ENCODE measurements at places on chromosomes 4 and X.
A peak's percentile ranks its signal among the peaks of the same experiment; 100 is the strongest.

DNA sequence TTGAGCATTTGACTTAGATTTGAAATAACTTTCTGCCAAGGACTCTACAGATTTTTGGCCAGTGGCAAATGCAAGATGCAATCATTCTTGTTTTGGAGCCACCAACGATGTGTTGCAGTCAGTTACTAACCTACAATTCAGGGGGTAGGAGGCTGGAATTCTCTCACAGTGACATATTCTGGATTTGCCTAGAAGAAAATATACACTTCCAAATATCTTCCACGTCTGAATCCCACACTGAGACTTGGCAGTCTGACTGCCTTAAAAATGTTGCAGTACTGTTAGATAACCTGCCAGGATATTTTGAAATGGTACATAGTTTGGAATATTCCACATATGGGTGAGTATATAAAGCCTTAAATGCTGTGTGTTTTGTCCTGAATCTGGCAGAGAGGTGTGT lies 27.6 kb upstream of the AGTR2 start:
- DNase-seq, result no peak

DNA sequence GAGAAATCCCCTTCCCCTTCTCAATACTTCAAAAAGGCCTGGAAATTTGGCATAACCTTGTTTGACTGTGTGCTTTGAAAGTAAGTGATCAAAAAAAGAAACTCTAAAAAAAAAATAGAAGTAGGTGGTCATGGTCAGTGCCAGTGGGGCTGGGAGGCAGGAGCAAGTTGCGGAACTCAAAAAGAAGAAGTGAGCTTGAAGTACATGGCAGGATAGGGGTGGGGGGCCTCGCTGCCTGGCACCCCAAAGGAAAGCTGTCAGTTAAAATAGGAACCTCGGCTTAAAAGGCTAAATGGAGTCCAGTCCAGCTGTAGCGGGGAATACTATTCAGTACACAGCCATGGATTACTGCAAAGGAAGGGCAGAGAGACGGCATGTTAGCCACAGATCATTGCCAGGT lies 12.2 kb upstream of the NKRF start:
- DNase-seq, result no peak

- DNase-seq, result no peak
These were observed 201.1 kb downstream of the ARHGAP24 start for GRCh38 chr4:85676050-85676425.

- DNase-seq, result no peak
These were observed 158.8 kb downstream of the RBM46 start for GRCh38 chr4:154939851-154940250.

GRCh38 chr4:3771939-3772495 lies 5.8 kb downstream of the ADRA2C start:
- DNase-seq, result no peak

DNA sequence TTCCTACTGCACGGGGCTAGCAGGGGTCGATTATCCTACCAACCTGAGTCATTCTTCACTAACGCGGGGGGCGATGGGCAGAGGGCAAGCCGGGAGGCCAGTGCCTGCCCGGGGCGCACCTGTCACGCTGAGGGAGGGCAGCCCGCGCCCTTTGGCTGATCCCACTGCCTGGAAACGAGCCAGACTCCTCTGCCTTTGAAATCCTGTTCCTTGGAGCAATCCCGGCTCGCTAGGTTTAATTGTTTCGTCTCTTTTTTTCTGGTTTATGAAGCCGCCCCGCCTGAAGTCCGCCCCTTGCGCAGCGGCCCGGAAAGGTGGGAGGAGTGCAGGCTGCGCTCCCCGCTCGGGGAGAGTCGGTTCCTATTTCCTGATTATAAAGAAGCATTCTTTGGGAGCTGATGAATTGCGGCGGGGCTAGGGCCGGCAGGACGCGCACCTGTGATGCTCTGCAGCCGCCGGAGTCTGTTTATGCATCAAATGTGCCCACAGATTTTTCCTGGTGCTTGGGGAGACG lies 484.2 kb downstream of the BCOR start:
- no peak for DNase-seq

GRCh38 chrX:131792356-131792749 lies 230.7 kb upstream of the STK26 start:
- peak; percentile 73 for DNase-seq

- no peak for DNase-seq
These were observed 301.9 kb downstream of the TLL1 start for GRCh38 chr4:166174717-166175490.

DNA sequence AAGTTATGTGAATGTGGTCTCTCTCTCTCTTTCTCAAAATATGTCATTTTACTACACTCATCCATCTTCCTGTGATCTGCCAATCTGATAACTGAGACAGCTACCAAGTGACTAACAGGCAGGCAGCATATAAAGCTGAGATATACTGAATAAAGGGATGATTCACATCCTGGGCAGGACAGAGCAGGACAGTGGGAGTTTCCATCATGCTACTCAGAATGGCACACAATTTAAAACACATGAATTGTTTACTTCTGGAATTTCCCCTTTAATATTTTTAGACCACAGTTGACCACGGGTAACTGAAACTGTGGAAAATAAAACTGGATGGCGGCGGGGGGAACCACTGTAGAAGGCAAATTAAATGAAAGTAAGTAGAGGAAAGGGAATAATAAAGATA lies 58.6 kb upstream of the DCTD start:
- no peak for DNase-seq

DNA sequence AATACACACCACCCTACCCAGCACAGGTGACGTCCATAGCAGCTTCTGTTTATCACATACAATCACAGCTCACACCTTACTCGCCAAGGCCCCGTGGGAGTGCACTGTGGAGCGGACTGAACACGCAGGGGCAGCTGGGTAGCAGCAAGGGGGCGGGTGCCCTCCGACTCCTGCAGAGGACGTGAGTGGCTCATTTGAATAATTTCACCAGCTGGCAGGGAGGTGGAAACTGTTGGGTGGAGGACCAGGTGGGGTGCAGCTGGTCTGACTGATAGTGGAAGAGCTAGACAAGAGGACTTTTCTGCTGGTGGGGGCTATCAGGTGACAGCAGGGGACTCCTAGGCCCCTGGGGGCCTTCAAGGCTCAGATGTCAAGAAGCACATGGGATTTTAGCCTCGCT lies 16.3 kb downstream of the MAN2B2 start:
- DNase-seq, result no peak

DNA sequence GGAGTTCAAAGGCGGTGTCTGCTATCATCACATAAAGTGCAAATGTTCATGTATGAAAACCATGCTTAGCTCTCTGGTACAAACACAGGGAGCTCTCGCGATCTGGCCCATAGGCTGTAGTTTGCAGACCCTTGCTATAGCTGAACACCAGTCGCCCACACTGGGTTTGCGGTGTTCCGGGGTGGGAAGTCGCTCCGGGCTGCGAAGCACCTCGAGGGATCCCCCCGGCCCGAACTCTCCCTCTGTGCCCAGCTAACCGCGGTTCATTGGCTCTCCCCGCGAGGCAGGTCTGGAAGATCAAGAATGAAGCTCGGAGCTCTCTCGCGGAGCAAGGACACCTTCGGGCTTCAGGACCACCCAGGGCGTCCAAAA lies 341 bp upstream of the PRPS2 start:
- DNase-seq, result no peak

DNA sequence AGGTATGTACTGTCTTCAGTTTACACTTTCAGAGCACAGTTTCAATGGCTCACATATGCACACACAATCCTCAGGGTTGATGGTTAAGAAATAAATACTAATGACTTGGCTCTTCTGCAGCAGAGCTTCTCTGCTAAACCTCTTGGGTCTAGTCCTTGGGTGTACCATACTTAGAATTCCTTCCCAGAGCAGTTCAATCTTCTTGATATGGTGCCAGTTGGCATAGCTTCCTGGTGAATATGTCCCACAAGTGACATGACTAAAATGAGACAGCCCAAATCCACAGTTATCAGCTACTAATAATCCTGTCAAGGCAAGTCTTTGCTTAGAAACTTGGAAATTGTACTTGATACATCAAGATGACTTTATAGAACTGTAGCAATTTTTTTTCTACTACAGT lies 654.4 kb downstream of the IQCM start:
- no peak for DNase-seq

DNA sequence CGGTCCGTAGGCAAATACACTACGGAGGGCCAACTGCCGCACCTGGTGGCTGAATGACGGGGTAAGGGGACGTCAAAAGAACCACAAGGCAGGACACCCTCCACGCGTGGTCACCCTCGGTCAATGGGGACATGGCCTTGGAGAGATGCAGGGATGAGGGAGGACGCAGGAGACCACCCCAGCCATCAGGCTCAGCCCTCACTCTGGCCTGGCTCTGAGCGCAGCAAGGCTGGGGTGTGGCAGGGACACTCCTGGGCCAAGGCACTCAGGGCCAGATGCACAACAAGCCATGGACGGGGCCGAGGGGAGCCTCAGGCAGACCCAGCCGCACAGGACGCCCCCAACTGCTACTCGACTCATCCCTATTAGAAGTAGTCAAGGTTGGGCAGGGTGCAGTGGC lies 36.5 kb downstream of the GAK start:
- DNase-seq, result no peak

DNA sequence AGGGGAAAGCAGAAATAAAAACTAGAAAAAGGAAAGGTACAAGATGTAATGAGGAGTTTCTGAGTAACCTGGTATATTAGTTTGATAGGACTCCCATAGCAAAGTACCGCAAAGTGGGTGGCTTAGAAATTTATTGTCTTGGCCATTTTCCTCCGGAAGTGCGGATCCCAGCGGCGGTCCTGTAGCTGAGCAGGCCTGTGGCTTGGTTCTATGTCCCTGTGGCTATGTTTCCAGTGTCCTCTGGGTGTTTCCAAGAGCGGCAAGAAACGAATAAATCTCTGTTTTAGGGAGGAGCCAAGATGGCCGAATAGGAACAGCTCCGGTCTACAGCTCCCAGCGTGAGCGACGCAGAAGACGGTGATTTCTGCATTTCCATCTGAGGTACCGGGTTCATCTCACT lies 44.0 kb upstream of the LDB2 start:
- no peak for DNase-seq

DNA sequence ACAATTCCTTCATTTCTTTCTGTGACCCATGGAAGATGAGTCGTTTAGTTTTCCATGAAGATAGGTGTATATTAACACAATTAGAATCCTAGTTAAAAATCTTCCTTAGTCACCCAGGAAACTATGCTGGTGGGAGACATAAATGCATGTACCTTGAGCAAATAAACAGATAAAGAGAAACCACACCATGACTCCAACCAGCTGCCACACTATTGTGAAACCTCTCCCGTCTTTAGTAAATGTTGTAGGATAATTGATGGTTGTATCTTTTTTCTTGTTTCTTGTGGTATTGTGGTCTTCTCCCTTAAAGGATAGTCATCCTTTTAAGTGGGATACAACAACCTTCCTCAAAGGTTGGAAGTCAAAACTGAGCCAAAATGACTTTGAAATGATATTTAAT lies 103.8 kb upstream of the LEF1 start:
- no peak for DNase-seq

DNA sequence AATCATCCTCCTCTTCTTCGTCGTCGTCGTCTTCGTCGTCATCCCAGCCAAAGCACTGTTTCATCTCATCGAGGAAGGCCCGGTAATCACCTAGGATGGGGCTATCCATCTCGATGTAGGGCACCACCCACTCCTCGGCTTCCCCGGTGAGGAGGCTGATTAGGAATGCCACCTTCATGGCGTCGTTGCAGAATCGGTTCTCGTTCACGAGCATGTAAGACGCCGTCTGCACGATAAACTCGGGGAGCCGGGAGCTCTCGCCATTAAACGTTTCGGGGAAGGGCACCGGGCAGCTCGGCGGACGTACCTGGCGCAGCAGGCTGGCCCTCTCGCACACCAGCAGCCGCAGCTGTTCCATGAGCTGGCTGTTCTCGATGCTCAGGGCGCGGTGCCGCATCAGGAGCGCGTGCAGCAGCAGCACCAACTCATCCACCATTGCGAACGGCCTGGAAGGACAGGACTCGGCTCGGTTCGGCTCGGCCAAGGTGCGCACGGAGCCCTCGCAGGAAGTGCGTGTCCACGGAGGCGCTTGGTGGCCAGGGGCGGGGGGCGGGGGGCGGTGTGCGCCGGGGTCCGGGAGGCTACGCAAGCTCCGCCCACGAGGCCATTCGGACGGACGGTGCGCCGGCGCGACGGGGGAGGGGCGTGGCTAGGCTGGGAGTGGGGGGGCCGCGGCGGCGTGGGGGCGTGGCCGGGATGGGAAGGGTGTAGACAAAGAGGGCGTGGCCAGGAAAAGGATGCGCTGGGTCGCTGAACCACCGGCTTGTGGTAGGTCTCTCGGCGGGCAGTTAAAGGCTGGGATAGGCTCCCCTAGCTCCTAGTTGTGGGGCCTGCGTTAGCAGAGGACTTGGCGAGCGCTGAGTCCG lies at the start of gene LDOC1:
TSS of gene LDOC1 (minus strand) at position 544 of the 866 bp plus-strand sequence. CDS start at position 436, 108 bp downstream.
- peak; percentile 52 for DNase-seq

DNA sequence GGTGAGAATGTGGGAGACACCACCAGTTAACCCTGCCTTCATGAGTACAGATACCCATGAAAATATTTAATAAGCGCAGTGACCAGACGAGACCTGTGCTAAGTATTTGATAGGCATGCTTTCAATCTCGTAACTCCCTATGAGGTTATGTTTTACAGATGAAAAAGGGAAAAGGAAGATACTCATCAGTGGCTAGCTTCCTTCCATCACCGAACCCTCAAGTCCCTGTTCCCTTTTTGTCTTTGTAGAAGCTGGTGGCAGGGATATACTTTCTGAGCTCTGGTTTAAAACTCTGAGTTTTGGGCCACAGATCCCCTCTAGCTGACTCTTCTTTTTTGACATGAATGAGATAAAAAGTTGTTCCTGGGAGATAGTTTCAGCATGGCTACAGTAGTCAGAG lies 26.3 kb downstream of the AFF1 start:
- DNase-seq, result no peak

GRCh38 chrX:23589496-23589895 lies 77.8 kb upstream of the PRDX4 start:
- no peak for DNase-seq

GRCh38 chrX:150845091-150845490 lies 53.4 kb downstream of the CD99L2 start:
- DNase-seq, result no peak

DNA sequence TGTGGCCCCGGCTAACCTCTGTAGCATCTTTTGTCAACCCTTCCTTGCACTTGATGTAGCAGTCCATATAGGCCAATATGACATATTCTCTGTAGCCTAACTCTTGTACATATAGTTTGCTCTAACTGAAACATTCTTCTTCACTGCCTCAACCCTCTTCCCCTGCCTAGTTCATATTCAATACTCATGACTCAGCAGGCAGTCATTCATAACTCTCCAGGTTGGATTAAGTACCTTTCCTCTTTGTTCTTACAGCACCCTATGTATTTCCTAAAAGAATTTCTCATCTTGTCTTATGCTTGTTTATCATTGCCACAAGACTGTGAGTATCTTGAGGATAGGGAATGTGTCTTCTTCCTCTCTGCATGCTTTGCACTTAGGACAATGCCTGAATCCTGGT lies 76.9 kb downstream of the TMLHE start:
- no peak for DNase-seq

All from activated CD4-positive, CD25-positive, alpha-beta regulatory T cell treated with anti-CD3 and anti-CD28 coated beads, Interleukin-2, amount 50 U/mL, for 72 hours (primary cell).